ENCODE measurements at places on chromosomes 6 and 20.
A peak's percentile ranks its signal among the peaks of the same experiment; 100 is the strongest.

GRCh38 chr6:17280138-17280537 lies 1.0 kb upstream of the RBM24 start:
- DNase-seq = no peak

- no peak for DNase-seq
These were observed 2.1 kb upstream of the E2F1 start for GRCh38 chr20:33687993-33688937.

- DNase-seq = no peak
These were observed 11.0 kb upstream of the SIM1 start for GRCh38 chr6:100475554-100476320.

GRCh38 chr6:100726666-100727065 lies 154.5 kb downstream of the ASCC3 start:
- no peak for DNase-seq

GRCh38 chr6:39430871-39431523 lies 108.5 kb upstream of the KCNK16 start:
- DNase-seq = no peak

- DNase-seq = no peak
These were observed 64.8 kb downstream of the TRIM27 start for GRCh38 chr6:28858963-28859362.

GRCh38 chr20:48339190-48339985 lies 488.4 kb downstream of the PREX1 start:
- DNase-seq = no peak

GRCh38 chr20:50784464-50784863 lies 10.4 kb upstream of the BCAS4 start:
- no peak for DNase-seq

DNA sequence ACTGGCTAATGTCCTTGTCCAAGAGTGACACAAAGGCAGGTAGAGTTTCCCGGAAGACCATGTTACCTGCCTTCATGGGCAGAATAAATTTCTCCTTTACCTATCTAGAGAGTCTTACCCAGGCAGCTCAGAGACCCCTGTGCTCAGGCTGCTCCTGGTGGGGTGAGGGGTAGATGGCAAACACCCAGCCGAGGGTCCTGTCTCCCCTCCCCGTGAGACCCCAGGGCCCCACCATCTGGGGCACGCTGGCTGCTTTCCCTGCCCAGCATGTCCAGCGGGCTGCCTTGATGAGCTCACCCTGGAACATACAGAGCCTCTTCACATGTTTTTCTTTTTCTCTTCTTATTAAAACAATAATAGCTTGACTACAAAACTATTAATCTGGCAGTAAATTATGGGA lies 116.5 kb downstream of the EDN3 start:
- no peak for DNase-seq

- DNase-seq = peak; percentile 78
These were observed 1.4 kb upstream of the POU3F2 start for GRCh38 chr6:98833057-98833306.

DNA sequence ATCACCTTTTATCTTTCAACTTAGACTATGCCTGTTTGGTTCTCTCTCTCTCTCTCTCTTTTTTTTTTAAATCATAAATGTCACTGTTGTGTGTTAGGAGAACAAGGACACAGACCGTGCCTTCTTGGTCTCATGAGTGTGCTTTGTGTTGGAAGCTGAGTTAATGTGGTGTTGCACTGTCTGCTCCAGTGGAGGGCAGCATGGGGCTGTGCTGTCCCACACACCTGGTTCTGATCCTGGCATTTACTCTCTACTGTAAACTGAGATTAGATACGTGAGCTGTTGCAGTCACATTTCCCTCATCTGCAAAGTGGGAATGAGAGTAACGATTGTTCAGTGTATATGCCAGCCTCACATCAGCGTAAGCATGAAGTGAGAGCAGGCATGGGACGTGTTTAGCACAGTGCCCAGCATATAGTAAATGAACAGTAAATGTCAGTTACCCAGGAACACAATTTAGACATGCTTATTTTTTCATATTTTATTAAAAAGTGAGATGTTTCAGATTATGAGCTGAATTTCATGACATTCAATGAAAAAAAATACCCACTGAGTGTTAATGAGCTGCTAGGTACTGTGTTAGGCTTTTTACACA lies 161.1 kb downstream of the FARS2 start:
- no peak for DNase-seq

- no peak for DNase-seq
These were observed 28.4 kb downstream of the SYNJ2 start for GRCh38 chr6:158009935-158010585.

DNA sequence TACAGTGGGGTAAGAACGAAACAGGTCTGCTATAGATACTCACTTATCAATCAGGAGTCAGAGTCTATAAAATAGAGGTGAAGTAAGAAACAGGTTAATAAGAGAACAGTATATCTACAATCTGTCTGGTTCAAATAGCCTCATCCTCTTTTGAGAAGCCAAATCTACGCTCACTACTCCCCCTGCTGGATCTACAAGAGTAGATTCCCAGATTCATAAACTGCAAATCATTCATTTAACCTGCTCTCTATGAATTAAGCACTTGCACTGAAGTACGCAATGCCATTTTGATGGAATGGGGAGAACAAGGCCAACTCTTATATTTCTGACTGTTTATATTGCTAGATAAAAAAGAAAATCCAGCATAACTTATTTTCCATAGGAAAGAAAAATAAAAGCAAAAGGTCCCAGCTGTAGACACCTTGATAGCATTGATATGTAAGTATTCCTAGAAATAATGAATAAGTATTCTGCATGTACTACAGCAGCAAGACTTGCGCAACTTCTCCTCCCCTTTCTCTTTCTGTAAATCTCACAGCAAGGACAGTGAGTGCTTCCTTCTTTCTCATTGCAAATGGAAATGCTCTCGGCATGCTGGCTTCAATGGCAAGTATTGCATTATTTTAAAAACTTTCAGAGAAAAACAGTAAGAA lies 92.3 kb downstream of the RFX6 start:
- no peak for DNase-seq

- DNase-seq = no peak
These were observed 113.2 kb downstream of the EDN1 start for GRCh38 chr6:12403201-12403826.

DNA sequence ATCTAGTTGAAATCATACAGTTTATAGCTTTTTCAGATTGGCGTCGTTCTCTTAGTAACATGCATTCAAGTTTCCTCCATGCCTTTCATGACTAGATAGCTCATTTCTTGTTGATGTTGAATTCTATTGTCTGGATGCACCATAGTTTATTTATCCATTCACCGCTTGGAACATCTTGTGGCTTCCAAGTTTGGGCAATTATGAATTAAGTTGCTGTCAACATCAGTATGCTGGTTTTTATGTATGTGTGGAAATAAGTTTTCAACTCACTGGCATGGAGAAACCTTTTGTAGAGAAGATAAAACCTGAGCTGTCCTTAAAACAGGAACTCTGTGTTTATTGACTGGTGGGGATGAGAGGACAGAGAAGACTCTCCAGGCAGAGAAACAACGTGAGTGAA lies 248.0 kb downstream of the CDC5L start:
- DNase-seq = no peak

- no peak for DNase-seq
These were observed 267.1 kb upstream of the SGK1 start for GRCh38 chr6:134584847-134585516.

DNA sequence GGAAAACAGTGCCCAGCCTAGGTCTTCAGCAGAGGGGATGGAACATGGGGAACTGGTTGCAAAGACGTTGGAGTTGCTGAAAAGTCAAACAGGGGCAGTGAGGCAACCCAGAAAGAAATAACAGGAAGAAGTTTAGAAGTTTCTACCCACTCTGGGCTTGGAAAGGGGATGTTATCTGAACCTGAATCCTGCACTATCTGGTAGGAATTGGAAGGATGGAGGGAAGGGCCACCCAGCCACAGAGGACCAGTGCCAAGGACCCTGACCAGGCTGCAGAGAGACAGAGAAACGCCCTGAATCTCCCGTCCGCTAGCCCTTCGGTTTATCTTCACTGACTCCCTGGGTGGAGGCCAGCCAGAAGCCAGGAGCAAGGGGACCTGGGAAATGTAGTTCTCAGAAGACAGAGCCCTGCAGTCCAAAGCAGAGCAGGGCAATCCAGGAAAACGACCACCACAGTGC lies 217.3 kb upstream of the RREB1 start:
- no peak for DNase-seq
